Spinal cord (tissue), 10 donors: ENCODE measurements at places on chromosomes 2 and 18.

GRCh38 chr2:233225230-233226068 is 26.0 kb upstream of the ATG16L1 start:
- H3K27ac ChIP-seq, result no peak overlapping the region
- H3K4me3 ChIP-seq, result no peak overlapping the region
- no peaks in the 10 kb centered on the region for H3K4me1 ChIP-seq
- H3K36me3 ChIP-seq, result no peaks in the 10 kb centered on the region
- no peak for DNase-seq
- H3K27me3 ChIP-seq, result no peaks in the 10 kb centered on the region

DNA sequence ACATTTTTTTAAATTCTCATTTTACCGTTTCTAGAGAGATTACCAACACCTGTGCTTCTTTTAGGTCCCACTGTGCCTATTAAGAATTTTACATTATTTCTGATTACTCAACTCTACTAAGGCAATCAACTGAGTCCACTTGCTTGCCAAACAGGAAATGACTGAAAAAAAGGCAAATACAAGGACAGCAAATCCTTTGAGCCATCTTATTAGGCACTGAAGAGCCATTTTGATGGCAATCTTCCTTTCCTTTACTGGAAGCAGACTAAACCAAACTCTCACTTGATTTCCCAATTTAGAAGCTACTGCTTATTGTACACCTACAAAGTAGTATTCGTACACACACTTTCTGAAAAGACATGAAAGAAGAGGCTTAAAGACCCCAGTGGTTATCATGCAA is 121.4 kb upstream of the COL3A1 start:
- no peaks in the 10 kb centered on the region for H3K36me3 ChIP-seq
- H3K4me1 ChIP-seq, result no peaks in the 10 kb centered on the region
- H3K4me3 ChIP-seq, result no peak overlapping the region
- no peak for DNase-seq

GRCh38 chr2:239044336-239044735 is 196.5 kb downstream of the TWIST2 start:
- H3K27ac ChIP-seq, result no peak overlapping the region
- H3K27me3 ChIP-seq, result no peaks in the 10 kb centered on the region
- H3K36me3 ChIP-seq, result peaks cover 16% of the 10 kb centered on the region
- DNase-seq, result no peak

GRCh38 chr2:205571360-205571959 is 110.8 kb upstream of the NRP2 start:
- no peaks in the 10 kb centered on the region for H3K4me1 ChIP-seq
- H3K27ac ChIP-seq, result no peak overlapping the region
- no peaks in the 10 kb centered on the region for H3K27me3 ChIP-seq
- H3K4me3 ChIP-seq, result no peak overlapping the region
- no peak for DNase-seq

DNA sequence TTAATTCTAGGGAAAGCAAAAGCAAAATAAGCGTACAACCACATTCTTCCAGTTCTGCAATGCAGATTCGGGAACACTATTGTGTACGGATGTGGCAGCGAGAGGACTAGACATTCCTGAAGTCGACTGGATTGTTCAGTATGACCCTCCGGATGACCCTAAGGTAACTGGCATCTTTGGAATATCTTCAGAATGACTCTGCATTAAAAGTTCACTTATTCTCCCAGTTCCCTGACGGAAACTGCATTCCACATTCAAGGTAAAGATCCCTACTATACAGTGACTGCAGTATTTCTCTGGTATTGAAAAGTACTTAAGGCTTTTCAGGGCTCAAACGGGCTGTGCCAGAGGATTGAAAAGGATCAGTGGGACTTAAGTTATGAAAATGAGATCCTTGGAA is 10.9 kb downstream of the DDX18 start:
- peaks cover 32% of the 10 kb centered on the region for H3K36me3 ChIP-seq
- DNase-seq, result no peak
- H3K27me3 ChIP-seq, result no peaks in the 10 kb centered on the region
- H3K4me3 ChIP-seq, result no peak overlapping the region
- no peaks in the 10 kb centered on the region for H3K4me1 ChIP-seq
- no peak overlapping the region for H3K27ac ChIP-seq

DNA sequence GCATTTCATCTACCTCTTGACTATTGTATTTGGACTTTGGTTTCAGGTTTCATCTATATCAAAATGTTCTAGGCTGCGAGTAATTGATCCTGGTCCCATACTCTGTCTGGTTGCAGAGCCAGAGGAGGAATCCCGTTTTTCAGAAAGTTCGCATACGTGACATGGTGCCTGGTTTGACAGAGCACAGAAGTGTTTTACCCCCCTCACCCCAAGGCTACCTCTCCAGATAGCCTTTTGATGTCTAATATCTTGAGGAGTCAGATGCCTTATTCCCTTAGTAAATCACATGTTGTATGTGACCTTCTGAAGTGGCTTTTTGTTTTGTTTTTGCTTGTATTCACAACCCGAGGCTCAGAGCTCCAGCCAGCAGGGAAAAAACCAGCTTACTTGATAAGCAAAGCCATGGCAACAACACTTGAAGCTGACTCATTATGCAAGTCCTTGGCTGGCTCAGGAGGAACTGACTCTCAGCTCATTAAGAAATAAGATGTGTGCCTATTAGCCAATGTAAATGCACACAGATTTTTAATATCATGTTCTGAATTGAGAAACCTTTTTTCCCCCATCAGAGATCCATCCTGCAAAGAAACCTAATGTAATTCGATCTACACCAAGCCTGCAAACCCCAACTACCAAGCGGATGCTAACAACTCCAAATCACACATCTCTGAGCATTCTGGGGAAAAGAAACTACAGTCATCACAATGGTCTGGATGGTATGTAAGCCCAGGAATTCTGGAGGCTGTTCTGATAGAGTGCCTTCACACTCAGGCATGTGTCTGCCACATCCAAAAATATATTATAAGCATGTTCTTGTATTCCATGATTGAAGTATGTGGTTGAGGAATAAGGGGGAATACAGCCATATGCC is 41.4 kb downstream of the OXER1 start:
- no peak overlapping the region for H3K4me3 ChIP-seq
- DNase-seq, result peak; percentile 78
- H3K27me3 ChIP-seq, result no peaks in the 10 kb centered on the region
- no peak overlapping the region for H3K27ac ChIP-seq
- peaks cover 4% of the 10 kb centered on the region for H3K4me1 ChIP-seq

DNA sequence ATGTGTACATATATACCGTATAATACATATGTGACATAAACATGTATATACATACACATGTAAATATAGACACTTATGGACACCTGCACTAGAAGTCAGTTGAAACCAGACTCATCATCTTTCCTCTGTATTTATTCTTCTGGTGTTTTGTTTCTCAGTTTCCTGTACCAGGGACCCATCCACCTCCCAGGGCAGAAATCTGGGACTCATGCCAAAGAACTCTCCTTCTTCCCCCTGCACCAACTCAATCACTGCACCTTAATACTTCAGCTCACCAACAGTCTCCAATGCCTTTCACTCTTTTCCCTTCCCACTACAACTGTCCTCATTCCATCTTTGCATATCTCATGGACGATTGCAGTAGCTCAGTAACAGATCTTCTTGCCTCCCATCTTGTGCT is 428.0 kb downstream of the FBXO15 start:
- no peak overlapping the region for H3K27ac ChIP-seq
- H3K36me3 ChIP-seq, result no peaks in the 10 kb centered on the region
- no peaks in the 10 kb centered on the region for H3K4me1 ChIP-seq
- no peaks in the 10 kb centered on the region for H3K27me3 ChIP-seq
- no peak for DNase-seq

DNA sequence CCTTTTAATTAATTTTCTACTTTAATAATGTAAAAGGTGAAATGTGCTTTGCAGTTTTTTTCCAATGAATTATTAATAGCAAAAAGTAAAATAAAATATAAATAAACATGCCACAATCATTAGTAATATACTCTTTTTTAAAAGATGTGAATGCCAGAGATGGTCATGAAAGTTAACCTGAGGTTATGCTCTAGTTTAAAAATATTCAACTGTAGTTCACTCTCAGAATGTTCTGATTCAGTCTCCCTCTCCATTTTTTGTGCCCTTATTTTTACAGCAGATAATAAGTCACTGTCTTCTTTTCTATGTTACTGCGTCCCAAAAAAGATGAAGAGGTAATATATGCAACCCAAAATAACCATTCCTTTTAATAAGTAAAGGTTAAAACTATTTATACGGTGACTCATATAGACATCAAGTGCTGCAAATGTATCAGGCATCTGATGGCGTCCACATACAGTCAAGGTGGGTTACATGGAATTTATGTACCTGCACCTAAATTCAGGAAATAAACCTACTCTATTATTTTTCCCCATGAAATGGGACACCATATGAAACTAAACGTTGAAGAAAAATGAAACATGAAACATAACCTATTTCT is 153.6 kb upstream of the ZNF804A start:
- no peak overlapping the region for H3K4me3 ChIP-seq
- H3K4me1 ChIP-seq, result no peaks in the 10 kb centered on the region
- H3K36me3 ChIP-seq, result no peaks in the 10 kb centered on the region
- no peaks in the 10 kb centered on the region for H3K27me3 ChIP-seq

DNA sequence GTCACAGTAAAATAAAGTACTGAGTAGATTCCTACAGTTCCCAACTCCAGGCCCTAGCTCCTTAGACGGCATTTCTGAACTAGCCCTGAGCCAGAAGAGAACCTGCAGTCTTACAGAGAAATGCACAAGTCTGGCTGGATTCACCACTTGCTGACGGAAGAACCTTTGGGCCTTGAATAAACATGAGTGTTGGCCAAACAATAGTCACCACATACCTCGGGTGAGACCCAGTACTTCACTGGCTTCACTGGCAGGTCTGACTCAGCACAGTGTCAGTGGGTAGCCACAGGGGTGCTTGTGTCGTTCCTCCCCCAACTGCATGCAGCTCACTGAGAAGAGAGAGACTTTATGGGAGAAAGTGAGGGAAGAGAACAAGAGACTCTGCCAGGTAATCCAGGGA is 88.9 kb downstream of the TMEM185B start:
- DNase-seq, result no peak
- no peak overlapping the region for H3K4me3 ChIP-seq
